Esophagus muscularis mucosa (tissue), 4 donors: ENCODE measurements at places on chromosomes 1 and 21. TPM values are rescaled to one million over a fixed set of nuclear protein-coding genes. Genes with fewer than 3 reads are reported as not detected.
A peak's percentile ranks its signal among the peaks of the same experiment; 100 is the strongest.

DNA sequence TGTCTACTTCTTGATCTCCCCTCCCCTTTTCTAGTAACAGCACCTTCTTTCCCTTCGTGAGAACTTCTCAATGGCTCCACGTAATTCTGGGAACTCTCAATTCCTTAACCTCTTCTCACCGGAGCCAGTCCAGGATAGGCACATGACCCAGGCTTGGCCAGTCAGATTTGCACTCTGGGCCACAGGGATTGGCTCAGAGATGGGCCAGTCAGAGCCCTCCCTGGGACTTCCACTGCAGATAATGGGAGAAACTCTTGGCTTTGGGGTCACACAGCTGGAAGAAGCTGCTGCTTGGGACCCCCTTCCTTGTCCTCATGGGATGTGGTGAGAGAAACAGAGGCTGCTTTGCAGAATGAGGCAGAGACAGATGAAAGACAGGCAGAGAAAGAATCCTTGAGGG, 302.3 kb downstream of the PTPRU start:
- no peaks in the 10 kb centered on the region for H3K4me1 ChIP-seq
- H3K27me3 ChIP-seq: peaks cover 18% of the 10 kb centered on the region
- DNase-seq: no peak
- no peaks in the 10 kb centered on the region for H3K36me3 ChIP-seq

- DNase-seq: no peak
- no peaks in the 10 kb centered on the region for H3K36me3 ChIP-seq
- peaks cover 34% of the 10 kb centered on the region for H3K4me1 ChIP-seq
- H3K27ac ChIP-seq: no peak overlapping the region
- no peak overlapping the region for H3K4me3 ChIP-seq
These were observed 36.8 kb downstream of the CLCA1 start for GRCh38 chr1:86505564-86505902.

The C4BPB gene
- total RNA-seq: 0.50 TPM

GRCh38 chr1:90753556-90753955, 36.5 kb upstream of the BARHL2 start:
- DNase-seq: no peak
- H3K27me3 ChIP-seq: no peaks in the 10 kb centered on the region
- H3K36me3 ChIP-seq: no peaks in the 10 kb centered on the region
- H3K4me1 ChIP-seq: no peaks in the 10 kb centered on the region
- no peak overlapping the region for H3K4me3 ChIP-seq
- H3K27ac ChIP-seq: no peak overlapping the region

DNA sequence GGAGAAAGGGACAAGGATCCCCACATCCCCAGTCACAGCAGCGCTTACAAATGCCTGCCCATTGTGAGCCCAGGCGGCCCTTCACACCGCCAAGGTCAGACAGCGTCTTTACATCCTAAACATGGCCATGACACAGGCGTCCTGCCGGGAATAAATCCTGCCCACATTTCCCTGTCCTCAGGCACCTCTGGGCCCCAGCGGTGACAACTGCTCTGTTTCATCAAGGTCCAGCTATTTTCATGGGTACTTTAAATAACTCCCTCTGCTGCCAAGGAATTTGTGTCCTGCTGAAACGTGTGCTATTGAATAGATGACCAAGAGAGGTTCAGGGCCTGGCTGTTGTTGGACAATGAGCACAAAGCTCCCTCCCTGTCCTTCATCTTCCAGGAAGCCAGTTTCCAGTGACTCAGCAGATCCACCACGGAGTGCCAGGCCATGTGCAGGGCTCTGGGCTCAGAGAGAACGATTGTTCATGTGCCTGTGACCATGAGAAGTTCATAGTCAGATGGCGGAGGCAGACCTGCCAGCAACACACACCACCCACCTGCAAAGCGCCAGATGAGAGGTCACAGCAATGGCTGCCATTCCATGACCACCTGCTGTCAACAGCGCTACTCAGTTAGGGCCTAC, 195.8 kb downstream of the MATN1 start:
- no peak overlapping the region for H3K4me3 ChIP-seq
- no peaks in the 10 kb centered on the region for H3K36me3 ChIP-seq
- no peak overlapping the region for H3K27ac ChIP-seq
- H3K27me3 ChIP-seq: no peaks in the 10 kb centered on the region

DNA sequence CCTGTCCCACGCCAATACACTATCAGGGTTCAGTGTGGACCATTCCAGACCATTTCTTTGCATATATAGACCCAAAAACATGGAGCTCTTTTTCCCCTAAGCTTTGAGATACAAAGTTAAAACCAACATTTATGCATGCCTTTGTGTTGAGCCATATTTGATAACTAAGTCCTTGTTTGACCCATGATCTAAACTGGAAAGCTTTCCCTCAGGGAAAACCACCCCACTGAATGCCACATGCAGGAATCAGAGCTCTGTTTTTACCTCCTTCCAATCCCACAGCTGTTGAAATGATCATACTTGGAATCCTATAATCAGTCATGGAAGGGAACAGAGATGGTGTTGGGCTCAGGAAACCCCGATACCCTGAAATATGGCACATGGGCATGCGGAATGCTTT, 14.8 kb upstream of the SLC45A1 start:
- H3K36me3 ChIP-seq: no peaks in the 10 kb centered on the region
- DNase-seq: no peak
- no peaks in the 10 kb centered on the region for H3K4me1 ChIP-seq
- H3K27me3 ChIP-seq: no peaks in the 10 kb centered on the region
- H3K4me3 ChIP-seq: no peak overlapping the region

- H3K4me1 ChIP-seq: peaks cover 12% of the 10 kb centered on the region
- H3K4me3 ChIP-seq: no peak overlapping the region
- DNase-seq: no peak
- H3K36me3 ChIP-seq: no peaks in the 10 kb centered on the region
- no peaks in the 10 kb centered on the region for H3K27me3 ChIP-seq
- H3K27ac ChIP-seq: no peak overlapping the region
These were observed 248.4 kb downstream of the SIPA1L2 start for GRCh38 chr1:232381394-232382100.

The PCP4 gene
- 105 TPM for total RNA-seq

The TMEM52 gene
- 6.3 TPM for total RNA-seq

DNA sequence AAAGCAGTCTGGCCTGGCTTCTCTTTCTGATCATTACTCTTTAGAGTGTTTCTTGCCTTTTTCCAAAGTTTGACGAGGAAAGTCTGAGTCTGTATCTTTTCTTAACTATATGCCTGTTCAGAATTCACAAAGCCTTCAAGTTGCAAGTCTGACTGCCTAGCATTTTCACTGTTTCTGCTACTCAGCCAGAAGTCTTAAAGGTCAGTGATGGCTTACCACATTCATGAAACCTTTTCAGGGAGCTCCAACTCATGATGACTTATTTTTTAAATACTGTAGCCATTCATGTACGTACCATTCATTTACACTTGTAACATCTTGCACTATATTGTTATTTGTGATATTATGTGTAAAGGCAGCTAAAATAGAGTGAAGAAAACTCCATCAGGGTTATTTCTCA, 58.2 kb downstream of the TNFSF4 start:
- no peak overlapping the region for H3K27ac ChIP-seq
- no peaks in the 10 kb centered on the region for H3K27me3 ChIP-seq
- H3K4me1 ChIP-seq: no peaks in the 10 kb centered on the region
- no peak for DNase-seq
- no peaks in the 10 kb centered on the region for H3K36me3 ChIP-seq

DNA sequence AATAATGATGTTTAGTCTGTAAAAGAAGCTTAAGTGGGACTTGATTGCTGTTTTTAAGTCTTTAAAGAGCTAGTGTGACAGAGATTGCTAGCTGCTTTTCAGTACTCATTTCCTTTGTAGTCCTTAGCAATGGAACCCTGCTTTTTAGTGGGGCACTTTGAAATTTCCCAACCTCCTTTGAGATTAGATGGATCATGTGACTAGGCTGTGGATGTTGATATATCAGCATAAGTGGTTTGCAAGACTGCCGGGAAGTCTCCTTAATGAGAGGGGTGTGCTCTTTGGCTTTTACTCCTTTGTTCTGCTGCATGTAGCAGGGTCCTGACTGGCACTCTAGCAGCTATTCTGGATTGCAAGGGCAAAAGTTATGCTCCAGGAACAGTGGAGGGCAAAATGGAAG, 11.2 kb upstream of the RCOR3 start:
- no peak overlapping the region for H3K4me3 ChIP-seq
- no peaks in the 10 kb centered on the region for H3K36me3 ChIP-seq
- no peak for DNase-seq
- H3K27ac ChIP-seq: no peak overlapping the region
- H3K4me1 ChIP-seq: no peaks in the 10 kb centered on the region

- peaks cover 17% of the 10 kb centered on the region for H3K4me1 ChIP-seq
- H3K36me3 ChIP-seq: no peaks in the 10 kb centered on the region
- H3K27me3 ChIP-seq: peaks cover 9% of the 10 kb centered on the region
- DNase-seq: no peak
- no peak overlapping the region for H3K27ac ChIP-seq
These were observed 38.1 kb downstream of the PLEKHA6 start for GRCh38 chr1:204321665-204322064.

The FCRL6 gene
- not detected for total RNA-seq

- H3K4me3 ChIP-seq: peak overlapping the region; percentile 23
- DNase-seq: peak; percentile 94
- H3K27ac ChIP-seq: peak overlapping the region; percentile 77
- no peaks in the 10 kb centered on the region for H3K27me3 ChIP-seq
These were observed 13.5 kb downstream of the TRAF3IP3 start for GRCh38 chr1:209769171-209769904.

- H3K36me3 ChIP-seq: peaks cover 64% of the 10 kb centered on the region
- H3K4me3 ChIP-seq: no peak overlapping the region
- DNase-seq: no peak
- no peaks in the 10 kb centered on the region for H3K27me3 ChIP-seq
- no peak overlapping the region for H3K27ac ChIP-seq
- H3K4me1 ChIP-seq: peaks cover 24% of the 10 kb centered on the region
These were observed 3.4 kb downstream of the PIAS3 start for GRCh38 chr1:145855426-145855948.

The CCDC185 gene
- total RNA-seq: not detected

GRCh38 chr1:116478621-116479020, 92.2 kb downstream of the CD58 start:
- no peak overlapping the region for H3K4me3 ChIP-seq
- no peaks in the 10 kb centered on the region for H3K4me1 ChIP-seq
- H3K27me3 ChIP-seq: no peaks in the 10 kb centered on the region
- no peak overlapping the region for H3K27ac ChIP-seq
- DNase-seq: no peak
- H3K36me3 ChIP-seq: no peaks in the 10 kb centered on the region

The CRYAA gene
- total RNA-seq: not detected

DNA sequence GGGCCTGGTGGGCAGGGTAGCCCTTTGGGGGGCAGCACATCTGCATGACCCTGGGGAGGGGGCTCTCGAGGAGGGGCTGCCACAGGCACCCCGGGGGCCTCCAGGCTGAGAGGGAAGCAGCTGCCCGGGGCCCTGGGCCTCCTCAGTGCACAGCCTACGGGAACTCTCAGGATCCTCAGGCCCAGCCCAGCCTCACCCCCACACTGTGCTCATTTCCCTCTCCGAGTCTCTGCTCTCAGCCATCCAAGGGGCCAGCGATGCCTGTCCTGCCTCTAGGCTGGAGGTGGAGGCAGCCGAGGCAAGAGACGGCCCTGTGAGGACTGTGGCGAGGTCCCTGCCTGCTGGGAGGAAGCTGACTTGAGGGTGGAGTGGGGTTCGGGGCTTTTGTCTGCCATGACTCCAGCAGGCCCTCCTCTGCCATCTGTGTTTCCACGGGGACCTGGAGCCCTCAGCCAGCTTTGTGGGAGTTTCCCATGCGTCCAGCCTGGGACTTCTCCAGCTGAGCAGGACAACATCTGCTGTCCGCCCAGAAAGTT, 7.2 kb upstream of the PLEKHG5 start:
- no peak overlapping the region for H3K4me3 ChIP-seq
- H3K4me1 ChIP-seq: peaks cover 49% of the 10 kb centered on the region
- H3K27me3 ChIP-seq: no peaks in the 10 kb centered on the region
- no peaks in the 10 kb centered on the region for H3K36me3 ChIP-seq

DNA sequence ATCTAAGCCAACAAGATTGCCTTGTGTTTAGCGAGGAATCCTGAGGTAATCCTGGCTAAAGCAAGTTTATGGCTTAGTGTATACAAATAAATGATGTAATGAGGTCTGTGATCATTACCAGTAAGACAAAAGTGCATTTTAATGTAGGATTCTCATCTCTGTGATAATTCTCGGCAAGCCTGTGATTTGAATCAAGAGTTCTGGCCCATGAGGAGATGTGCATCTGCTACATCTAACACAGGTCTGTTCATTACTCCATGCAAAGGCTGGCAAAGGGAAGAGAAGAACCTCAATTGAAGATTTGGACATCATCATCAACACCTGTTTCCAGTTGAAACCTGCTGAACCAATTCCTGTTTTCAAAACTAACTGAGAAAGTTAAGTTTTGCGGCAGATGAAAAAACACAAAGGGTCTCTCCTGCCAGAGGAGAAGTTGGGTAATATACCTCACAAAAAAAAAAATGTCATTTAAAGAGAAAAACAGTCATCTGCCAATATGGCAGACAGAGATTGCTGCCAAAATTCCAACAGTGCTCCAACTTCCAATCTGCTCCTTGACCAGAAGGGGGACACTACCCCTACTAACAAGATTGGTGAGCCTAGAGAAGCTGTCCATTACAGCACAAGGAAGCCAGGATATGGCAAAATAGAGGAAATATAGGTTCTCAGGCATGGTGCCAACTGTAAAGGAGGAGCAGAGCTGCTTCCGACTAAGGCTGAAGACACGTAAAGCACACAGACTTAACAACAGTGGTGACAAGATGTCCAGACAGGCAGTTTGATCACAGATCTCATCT, 453.7 kb downstream of the TTLL7 start:
- H3K27ac ChIP-seq: no peak overlapping the region
- no peak for DNase-seq
- H3K36me3 ChIP-seq: no peaks in the 10 kb centered on the region
- H3K4me3 ChIP-seq: no peak overlapping the region
- H3K4me1 ChIP-seq: no peaks in the 10 kb centered on the region

- no peaks in the 10 kb centered on the region for H3K4me1 ChIP-seq
- no peak overlapping the region for H3K4me3 ChIP-seq
- H3K27ac ChIP-seq: no peak overlapping the region
- DNase-seq: no peak
- H3K27me3 ChIP-seq: no peaks in the 10 kb centered on the region
These were observed 8.0 kb downstream of the RRP1 start for GRCh38 chr21:43797415-43797814.

- H3K4me3 ChIP-seq: no peak overlapping the region
- no peaks in the 10 kb centered on the region for H3K27me3 ChIP-seq
- H3K36me3 ChIP-seq: no peaks in the 10 kb centered on the region
These were observed 20.6 kb downstream of the CCDC190 start for GRCh38 chr1:162840250-162840839.

The UAP1 gene
- total RNA-seq: 51.5 TPM

GRCh38 chr1:54986025-54986424, 5.6 kb downstream of the TMEM61 start:
- H3K36me3 ChIP-seq: no peaks in the 10 kb centered on the region
- no peak overlapping the region for H3K4me3 ChIP-seq
- H3K27me3 ChIP-seq: peaks cover under 1% of the 10 kb centered on the region
- DNase-seq: no peak
- H3K4me1 ChIP-seq: peaks cover 15% of the 10 kb centered on the region

- H3K36me3 ChIP-seq: peaks cover 9% of the 10 kb centered on the region
- no peak for DNase-seq
- H3K4me3 ChIP-seq: no peak overlapping the region
- H3K27me3 ChIP-seq: no peaks in the 10 kb centered on the region
- H3K4me1 ChIP-seq: peaks cover 33% of the 10 kb centered on the region
These were observed 3.1 kb downstream of the CHML start for GRCh38 chr1:241637046-241637590.
